NCI-H1417 (cell line): ENCODE measurements at places on chromosomes 12 and 14.

DNA sequence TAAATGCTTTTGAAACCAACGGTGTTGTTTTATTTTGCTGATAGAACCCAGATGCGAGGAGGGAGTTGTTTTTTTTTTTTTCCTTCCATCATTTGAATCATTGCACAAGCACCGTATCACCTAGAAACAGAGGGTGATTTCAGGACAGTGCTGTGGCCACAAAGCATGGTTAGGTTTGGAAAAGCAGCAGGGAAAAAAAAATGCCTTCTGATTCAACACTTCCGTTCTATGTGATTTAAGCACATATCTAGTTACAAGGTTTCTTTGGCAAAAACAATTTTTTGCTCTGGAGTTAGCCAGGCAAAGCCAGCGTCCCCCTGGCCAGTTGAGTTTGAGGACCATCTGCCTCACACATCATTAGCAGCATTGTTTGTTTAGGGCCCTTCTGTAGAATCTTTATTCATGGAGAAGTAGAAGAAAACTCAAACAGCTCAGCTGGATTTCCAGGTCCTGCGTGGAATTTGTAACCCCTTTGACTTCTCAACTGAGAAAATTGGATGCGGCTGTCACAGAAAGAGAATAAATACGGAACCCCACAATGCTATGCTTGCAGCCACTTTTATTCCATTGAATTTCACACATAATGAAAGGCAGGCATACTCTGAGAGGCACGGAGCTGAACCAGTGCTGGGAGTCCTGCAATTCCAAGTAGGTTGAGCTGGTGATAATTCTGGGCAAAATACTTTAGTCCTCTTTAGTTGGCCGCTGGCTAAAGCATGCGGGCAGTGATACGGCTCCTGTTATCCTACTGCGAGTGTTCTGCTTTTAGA lies 17.0 kb upstream of the WNT5B start:
- no peak for DNase-seq

DNA sequence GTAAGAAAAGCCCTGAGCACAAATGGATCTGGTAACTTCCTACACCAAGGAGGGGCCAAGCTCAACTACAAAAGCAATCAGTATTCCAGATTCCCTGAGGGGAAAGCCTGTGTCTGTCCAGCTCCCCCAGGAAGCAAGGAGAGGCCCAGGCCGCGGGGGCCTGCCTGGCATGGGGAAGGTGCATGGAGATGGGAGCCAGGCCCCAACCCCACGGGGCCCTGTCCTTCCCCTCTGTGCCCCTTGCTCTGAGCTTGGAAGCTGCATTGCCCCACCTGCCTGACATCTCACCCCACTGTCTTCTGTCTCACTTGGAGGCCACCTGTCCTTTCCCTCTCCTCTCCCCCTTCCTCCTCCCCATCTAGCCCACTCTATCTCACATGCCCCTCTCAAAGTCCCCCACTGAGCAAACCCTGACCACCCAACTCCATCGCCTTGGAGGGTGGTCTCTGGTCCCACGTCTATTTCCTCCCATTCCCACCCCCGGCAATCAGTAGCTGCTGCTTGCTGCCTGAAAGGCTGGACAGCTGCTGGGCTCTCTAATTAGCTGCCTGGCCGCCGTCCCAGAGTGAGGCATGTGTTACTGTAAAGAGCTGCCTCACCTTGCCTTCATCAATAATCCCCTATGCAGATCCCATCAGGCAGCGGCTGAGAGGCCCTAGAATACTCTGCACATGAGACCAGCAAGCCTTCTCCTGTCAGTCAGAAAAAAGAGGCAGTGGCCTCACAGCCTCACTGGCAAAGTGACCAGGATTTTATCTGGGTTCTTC lies 3.4 kb upstream of the TMEM229B start:
- DNase-seq, result peak; percentile 27

GRCh38 chr12:93186131-93186530 lies 191.6 kb upstream of the NUDT4 start:
- DNase-seq, result no peak

DNA sequence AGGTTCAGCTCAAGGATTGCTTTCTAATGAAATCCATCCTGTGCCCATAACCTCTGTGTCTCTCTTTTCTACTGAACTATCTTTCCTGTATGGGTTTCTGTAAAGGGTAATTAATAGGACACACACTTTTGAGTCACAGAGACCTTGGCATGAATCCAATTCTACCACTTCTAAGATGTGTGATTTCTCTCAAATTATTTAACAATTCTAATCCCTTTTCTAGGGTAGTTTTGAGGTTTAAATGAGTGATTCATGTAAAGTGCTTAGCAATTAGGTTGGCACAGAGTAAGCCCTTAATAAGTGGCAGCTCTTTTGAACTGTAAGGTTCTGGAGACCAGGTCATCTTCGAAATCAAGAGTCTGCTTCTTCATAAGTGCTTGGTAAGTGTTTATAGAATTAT lies 202.7 kb downstream of the RASSF9 start:
- DNase-seq, result no peak

GRCh38 chr14:95322651-95323050 lies 2.9 kb upstream of the CLMN start:
- DNase-seq, result no peak

DNA sequence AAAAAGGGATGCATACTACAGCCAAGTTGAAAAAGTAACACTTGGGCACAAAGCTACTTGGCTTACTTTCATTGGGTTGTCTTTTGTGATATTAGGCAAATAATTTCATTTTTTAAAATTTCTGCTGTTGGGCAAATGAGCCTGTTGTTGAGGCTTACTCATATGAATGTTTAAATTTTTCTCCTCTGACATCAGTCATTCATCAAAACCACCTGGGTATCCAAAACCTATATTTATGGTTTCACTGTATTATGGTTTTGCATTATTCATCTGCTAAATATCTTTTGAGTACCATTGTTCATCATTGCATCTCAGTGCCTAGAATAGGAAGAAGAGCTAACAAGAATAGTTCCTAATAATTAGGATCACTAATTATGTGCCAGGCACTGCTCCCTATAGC lies 28.1 kb downstream of the DYRK2 start:
- no peak for DNase-seq

GRCh38 chr12:5803532-5803931 lies 141.5 kb downstream of the ANO2 start:
- no peak for DNase-seq

- no peak for DNase-seq
Observed at GRCh38 chr12:103138538-103138937, 181.1 kb downstream of the ASCL1 start.

DNA sequence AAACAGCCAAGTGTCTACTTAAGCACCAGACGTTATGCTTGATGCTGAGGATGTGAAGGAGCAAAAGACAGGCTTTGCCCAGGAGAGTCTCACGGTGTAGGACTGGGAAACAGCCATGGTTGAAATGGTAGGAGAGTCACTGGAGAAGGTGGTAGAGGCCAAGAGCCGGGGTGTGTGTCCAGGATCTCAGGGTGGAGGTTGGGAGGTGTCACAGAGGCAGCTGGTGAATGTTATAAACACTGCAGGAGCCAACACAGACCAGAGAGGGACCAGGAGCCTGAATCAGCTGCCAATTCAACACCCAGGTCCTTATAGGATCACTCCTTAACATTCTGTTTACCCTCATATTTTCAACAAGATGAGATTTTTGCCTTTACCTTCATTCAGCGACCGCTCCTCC lies 7.5 kb downstream of the NID2 start:
- DNase-seq, result no peak

- DNase-seq, result no peak
Observed at GRCh38 chr12:112599871-112600270, 181.1 kb downstream of the PTPN11 start.

- DNase-seq, result no peak
Observed at GRCh38 chr14:22220427-22220826, 368.6 kb downstream of the DAD1 start.

DNA sequence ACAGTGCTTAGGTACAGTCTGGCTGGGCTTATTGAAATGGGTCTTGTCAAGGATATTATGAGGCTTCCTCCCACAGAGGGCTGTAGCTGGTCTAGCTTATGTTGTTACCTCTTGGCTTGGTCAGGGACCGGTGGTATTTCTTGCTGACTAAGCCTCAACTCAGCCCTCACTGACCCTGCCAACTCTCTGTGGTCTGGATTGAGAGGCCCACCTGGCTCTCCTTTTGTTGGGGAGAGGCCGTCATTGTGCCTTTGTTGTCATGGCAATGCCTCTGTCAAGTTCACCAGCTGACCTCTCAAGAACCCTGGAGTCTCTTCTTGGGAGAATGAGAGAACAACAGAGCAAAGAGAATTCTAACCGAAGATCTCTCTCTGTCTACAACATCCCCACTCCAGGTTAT lies 245.6 kb upstream of the NPAS3 start:
- peak; percentile 62 for DNase-seq

- DNase-seq, result no peak
Observed at GRCh38 chr12:112543751-112544150, 125.0 kb downstream of the PTPN11 start.

GRCh38 chr12:47244835-47245234 lies 165.1 kb upstream of the AMIGO2 start:
- DNase-seq, result no peak

GRCh38 chr12:93621986-93622385 lies 49.5 kb downstream of the SOCS2 start:
- DNase-seq, result no peak

- no peak for DNase-seq
Observed at GRCh38 chr14:55129086-55129427, at the start of gene LGALS3. Gene LGALS3, plus strand, starts transcription at chr14:55129252. Its CDS starts 8,122 bp downstream, at chr14:55137374.

- no peak for DNase-seq
Observed at GRCh38 chr12:11962860-11963259, 107.9 kb upstream of the BCL2L14 start.

- DNase-seq, result no peak
Observed at GRCh38 chr14:29741909-29742401, 185.7 kb downstream of the PRKD1 start.

DNA sequence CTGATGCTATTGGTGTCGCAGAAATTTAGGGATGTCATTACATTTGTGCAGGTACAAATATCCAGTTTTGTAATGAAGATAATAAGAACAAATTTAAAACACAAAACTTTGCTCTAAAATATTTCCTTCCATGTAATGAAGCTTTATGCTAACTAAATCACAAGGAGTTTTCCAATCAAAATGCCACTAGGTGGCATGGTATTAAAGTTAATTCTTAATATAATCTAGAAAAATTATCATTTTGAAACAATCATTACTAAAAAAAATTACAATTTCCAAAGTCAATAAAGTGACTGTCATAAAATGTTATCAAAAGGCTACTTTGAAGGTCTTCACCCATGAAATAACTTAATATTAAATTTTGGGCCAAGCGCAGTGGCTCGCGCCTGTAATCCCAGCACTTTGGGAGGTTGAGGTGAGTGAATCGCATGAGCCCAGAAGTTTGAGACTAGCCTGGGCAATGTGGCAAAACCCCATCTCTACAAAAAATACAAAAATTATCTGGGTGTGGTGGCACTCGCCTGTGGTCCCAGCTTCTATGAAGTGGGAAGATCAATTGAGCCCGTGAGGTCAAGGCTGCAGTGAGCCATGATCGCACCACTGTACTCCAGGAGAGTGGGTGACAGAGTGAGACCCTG lies 77.4 kb downstream of the KIF21A start:
- DNase-seq, result no peak

- DNase-seq, result no peak
Observed at GRCh38 chr12:14841761-14842160, 1.6 kb downstream of the ART4 start.

GRCh38 chr14:63867933-63868921 lies 15.4 kb downstream of the SYNE2 start:
- DNase-seq, result no peak

DNA sequence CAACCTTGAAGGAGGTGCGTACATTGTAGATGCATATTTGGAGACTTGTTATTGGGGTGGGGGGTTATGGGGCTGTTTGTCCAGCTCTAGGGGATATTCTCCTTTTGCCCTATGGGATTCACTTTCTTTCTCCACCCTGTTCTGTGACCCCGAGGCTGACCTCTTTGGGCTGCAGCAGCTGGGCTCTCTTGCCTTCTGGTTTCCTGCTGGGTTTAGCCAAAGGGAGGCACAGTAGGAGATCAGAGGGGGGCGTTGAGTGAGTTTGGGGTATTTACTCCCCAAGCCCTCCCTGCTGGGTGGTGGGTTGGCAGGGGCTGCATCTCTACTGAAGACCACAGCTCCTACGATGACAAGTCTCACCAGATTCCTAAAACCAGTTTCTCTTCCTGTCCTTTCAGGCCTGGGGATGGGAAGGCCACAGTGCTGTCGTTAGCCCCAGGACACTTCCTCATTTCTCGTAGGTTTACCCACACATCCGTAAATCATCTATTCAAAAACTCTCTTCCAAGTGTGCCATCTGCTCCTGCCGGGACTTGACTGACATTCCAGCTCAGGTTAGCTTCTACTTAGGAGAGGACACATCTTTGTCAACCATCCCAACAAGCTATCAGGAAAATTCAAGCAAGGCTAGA lies 127.1 kb downstream of the TMEM30B start:
- DNase-seq, result peak; percentile 24

- DNase-seq, result no peak
Observed at GRCh38 chr14:35122696-35123387, 490 bp downstream of the PRORP start.

GRCh38 chr12:47870175-47870781 lies 34.5 kb downstream of the VDR start:
- DNase-seq, result no peak

DNA sequence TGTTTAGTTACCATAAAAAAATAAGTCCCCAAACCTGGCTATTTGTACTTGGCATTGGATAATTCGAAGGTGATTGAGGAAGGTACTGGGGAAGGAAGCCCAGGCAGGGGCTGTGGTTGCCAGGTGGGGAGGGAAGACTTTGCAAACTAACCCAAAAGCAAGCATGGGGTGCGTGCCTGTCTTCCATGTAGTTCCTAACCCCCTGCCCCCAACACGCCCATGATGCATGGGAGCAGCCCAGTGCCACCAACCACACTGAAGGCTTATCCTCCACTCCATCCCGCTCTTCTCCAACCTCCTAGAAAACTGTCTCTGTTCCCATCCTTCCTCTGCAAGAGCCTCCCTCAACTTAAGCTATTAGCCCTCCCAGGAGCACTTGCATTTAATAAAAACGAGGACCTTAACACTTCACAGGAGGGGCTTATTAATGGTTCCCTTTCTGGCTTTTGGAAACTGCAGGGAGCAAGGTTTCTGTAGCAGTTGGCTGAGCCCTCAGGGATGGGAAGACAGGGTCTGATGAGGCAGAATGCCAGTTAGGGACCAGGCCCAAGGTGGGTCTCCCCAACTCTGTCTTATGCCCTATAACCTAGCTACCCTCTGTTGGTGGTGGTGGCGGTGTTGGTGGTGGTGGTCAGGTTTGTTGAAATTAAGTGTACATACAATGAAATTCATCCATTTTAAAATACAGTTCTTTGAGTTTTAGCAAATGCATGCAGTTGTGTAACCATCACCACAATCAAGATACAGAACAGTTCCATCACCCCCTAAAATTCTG lies 96.0 kb downstream of the ZFP36L1 start:
- DNase-seq, result no peak

DNA sequence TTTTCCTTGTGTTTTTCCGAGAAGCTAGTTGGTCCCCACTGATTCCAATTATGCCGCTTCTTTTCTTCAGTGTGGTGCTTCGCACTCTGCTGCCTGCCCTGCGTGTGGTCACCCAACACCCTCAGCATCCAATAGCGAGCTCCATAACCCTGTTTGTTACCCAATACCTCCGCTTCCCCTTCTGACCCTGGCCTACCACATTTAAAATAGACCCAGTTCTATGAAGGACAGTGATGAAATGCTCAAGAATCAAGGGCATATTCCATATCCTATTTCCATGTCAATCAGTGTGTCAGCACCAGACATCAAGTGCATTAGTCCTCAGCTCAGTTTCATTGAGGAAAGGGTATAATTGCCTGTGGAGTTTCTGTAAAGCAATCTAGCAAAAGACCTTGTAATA lies 9.5 kb downstream of the NDRG2 start:
- DNase-seq, result no peak
